ENCODE measurements at places on chromosomes 6 and 20. TPM values are rescaled to one million over a fixed set of nuclear protein-coding genes. Genes with fewer than 3 reads are reported as not detected.
A peak's percentile ranks its signal among the peaks of the same experiment; 100 is the strongest.

GRCh38 chr6:31621320-31621939, 915 bp downstream of the PRRC2A start:
- peaks cover 63% of the 10 kb centered on the region for H3K36me3 ChIP-seq
- H3K27ac ChIP-seq, result peak overlapping the region; percentile 97
- no peak for DNase-seq

DNA sequence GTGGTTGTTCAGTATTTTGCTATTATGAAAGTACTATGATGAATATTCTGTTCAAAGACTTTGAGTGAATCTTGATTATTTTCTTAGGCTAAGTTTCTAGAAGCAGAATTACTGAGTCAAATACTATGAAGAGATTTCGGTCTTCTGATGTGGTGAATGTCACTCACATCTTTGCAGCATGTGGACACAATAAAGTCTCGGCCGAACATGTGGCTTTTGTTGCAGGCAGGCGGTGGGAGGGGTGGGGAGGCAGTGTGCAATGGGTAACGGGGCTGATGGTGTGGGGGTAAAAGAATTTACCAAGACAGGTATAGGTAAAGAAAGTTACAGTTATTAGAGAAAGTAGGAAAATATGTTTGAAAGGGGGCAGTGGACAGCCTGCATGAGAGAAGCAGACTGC, 156.4 kb upstream of the DTNBP1 start:
- H3K27ac ChIP-seq, result no peak overlapping the region
- H3K27me3 ChIP-seq, result peaks cover 20% of the 10 kb centered on the region
- H3K4me1 ChIP-seq, result no peaks in the 10 kb centered on the region
- H3K4me3 ChIP-seq, result no peak overlapping the region

Gene TINAG
- not detected for total RNA-seq

Gene MDFI
- not detected for total RNA-seq

DNA sequence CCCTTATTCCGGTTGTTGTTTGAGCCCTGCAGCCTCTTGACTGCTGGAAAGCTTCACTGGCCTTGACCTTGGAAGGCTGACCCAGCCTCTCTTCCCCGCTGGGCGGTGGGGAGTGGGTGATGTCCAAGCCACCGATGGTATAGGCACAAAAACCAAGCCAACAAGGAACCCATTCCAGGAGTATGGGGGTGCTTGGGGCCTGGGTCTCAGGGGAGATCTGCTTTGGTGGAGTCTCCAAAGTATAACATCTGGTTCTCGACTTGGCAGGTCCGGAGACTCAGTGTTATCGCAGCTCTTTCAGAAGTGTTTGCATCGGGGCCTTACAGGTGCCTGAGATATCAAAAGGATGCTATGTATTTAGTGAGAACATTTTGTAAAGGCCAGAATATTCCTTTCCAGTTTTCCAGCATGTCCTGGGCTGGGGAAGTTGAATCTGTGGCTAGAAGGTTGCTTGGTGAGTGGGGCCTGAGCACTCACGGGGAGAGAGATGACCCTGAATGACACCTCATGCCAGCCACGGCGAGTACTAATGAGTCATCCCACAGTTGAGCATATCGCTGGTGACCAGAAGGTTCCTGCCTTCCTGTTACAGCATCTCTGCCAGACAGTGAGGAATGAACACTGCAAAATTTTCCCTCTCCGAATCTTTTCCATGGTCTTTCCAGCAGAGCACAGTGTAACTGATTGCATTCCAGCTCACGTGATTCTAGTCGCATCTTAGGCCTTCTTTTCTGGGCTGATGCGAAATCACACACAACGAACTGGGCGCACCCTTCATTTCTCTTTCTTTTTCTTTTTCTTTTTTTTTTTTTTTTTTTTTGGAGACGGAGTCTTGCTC, 133.9 kb downstream of the ZDHHC14 start:
- no peaks in the 10 kb centered on the region for H3K27me3 ChIP-seq
- DNase-seq, result no peak
- H3K36me3 ChIP-seq, result no peaks in the 10 kb centered on the region
- no peak overlapping the region for H3K4me3 ChIP-seq
- no peak overlapping the region for H3K27ac ChIP-seq

GRCh38 chr6:35238843-35239289, 20.7 kb upstream of the ZNF76 start:
- H3K4me3 ChIP-seq, result no peak overlapping the region
- no peaks in the 10 kb centered on the region for H3K27me3 ChIP-seq
- H3K36me3 ChIP-seq, result no peaks in the 10 kb centered on the region
- H3K27ac ChIP-seq, result no peak overlapping the region
- no peaks in the 10 kb centered on the region for H3K4me1 ChIP-seq
- no peak for DNase-seq

- H3K27ac ChIP-seq, result no peak overlapping the region
- H3K4me3 ChIP-seq, result no peak overlapping the region
- no peaks in the 10 kb centered on the region for H3K36me3 ChIP-seq
- peaks cover 36% of the 10 kb centered on the region for H3K27me3 ChIP-seq
- no peaks in the 10 kb centered on the region for H3K4me1 ChIP-seq
Observed at GRCh38 chr6:70277470-70277869, 25.4 kb downstream of the COL9A1 start.

Gene TRIM31
- 0.17 TPM for total RNA-seq

GRCh38 chr6:36826520-36827227, 12.6 kb downstream of the CPNE5 start:
- H3K27ac ChIP-seq, result no peak overlapping the region
- no peak overlapping the region for H3K4me3 ChIP-seq
- no peak for DNase-seq
- peaks cover 3% of the 10 kb centered on the region for H3K27me3 ChIP-seq
- H3K4me1 ChIP-seq, result peaks cover 3% of the 10 kb centered on the region

GRCh38 chr6:138719011-138719635, 54.4 kb upstream of the CCDC28A start:
- H3K36me3 ChIP-seq, result no peaks in the 10 kb centered on the region
- H3K27me3 ChIP-seq, result peaks cover 24% of the 10 kb centered on the region
- H3K27ac ChIP-seq, result no peak overlapping the region
- no peak overlapping the region for H3K4me3 ChIP-seq
- no peaks in the 10 kb centered on the region for H3K4me1 ChIP-seq
- DNase-seq, result no peak

All from activated naive CD4-positive, alpha-beta T cell treated with anti-CD3 and anti-CD28 coated beads for 36 hours (primary cell).